Epithelial cell of alveolus of lung (primary cell): ENCODE measurements at places on chromosomes 3 and 15. TPM values are rescaled to one million over a fixed set of nuclear protein-coding genes. Genes with fewer than 3 reads are reported as not detected.

Gene NRROS
- 0.52 TPM in 1 of 2 replicates, not detected in the other for total RNA-seq

Gene KBTBD12
- total RNA-seq: not detected in 2 replicates

Gene MORF4L1
- 256 and 322 TPM in 2 replicates for total RNA-seq

Gene KBTBD8
- 0.48 and 1.8 TPM in 2 replicates for total RNA-seq

Gene DNASE1L3
- total RNA-seq: not detected in 2 replicates

Gene UBR1
- 14.1 and 15.8 TPM in 2 replicates for total RNA-seq

Gene ZNF501
- total RNA-seq: 4.7 and 11.4 TPM in 2 replicates

Gene OIP5
- 1.7 and 8.9 TPM in 2 replicates for total RNA-seq

Gene ARHGEF26
- 4.6 and 4.7 TPM in 2 replicates for total RNA-seq

Gene SEC62
- total RNA-seq: 23.4 and 29.1 TPM in 2 replicates

Gene CLDN18
- not detected in 2 replicates for total RNA-seq

Gene ZNF662
- 1.3 and 3.0 TPM in 2 replicates for total RNA-seq

Gene CRABP1
- total RNA-seq: not detected in 2 replicates

Gene GP5
- 0.24 TPM in 1 of 2 replicates, not detected in the other for total RNA-seq

Gene RPP14
- 10.6 and 10.7 TPM in 2 replicates for total RNA-seq

Gene PLA2G4E
- total RNA-seq: not detected in 2 replicates

Gene CDCP1
- 19.2 and 76.2 TPM in 2 replicates for total RNA-seq

Gene GPR62
- 0.08 TPM in 1 of 2 replicates, not detected in the other for total RNA-seq

Gene TRPC1
- total RNA-seq: 12.5 and 14.6 TPM in 2 replicates

Gene RPN1
- 259 and 471 TPM in 2 replicates for total RNA-seq

Gene FRMD5
- total RNA-seq: 0.24 and 2.2 TPM in 2 replicates

Gene PBRM1
- 30.9 and 40.2 TPM in 2 replicates for total RNA-seq

Gene IL17RE
- total RNA-seq: 0.88 and 1.0 TPM in 2 replicates

Gene GUCA1C
- total RNA-seq: not detected in 2 replicates

Gene RAD51
- 4.2 and 11.5 TPM in 2 replicates for total RNA-seq

Gene TIMP4
- 4.9 and 15.6 TPM in 2 replicates for total RNA-seq

Gene FANCD2OS
- total RNA-seq: not detected in 2 replicates

Gene SLC27A2
- total RNA-seq: 0.13 and 0.24 TPM in 2 replicates
